ENCODE measurements at places on chromosomes 12 and 14.

DNA sequence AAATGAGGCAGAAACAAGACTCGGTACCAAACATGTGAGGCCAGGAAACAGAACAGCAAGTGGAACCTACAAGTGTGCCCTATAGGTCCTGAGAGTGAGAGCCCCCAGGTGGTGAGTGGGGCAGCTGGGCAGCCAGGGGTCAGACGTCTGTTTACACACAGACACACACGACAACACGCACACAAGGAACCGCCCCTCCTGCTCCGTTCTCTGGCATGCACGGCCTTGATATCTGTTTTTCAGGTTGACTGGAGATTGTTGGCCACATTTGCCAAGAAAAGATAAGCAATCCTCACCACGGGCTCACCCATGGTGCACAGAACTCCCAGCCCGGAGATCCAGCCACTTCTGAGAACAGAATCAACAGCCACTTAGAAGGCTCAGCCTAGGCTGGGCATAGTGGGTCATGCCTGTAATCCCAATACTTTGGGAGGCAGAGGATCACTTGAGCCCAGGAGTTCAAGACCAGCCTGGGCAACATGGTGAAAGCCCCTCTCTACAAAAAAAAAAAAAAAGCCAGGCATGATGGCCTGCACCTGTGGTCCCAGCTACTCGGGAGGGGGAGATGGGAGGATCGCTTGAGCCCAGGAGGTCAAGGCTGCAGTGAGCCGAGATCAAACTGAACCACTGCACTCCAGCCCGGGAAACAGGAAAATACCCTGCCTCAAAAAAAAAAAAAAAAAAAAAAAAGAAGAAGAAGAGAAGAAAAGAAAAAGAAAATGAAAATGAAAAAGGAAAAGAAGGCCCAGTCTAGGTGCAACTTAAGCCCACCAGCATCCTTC lies 19.4 kb upstream of the EIF5 start:
- no peaks in the 10 kb centered on the region for H3K4me1 ChIP-seq
- no peak for DNase-seq
- H3K4me3 ChIP-seq = no peak overlapping the region
- no peak overlapping the region for H3K27ac ChIP-seq
- H3K36me3 ChIP-seq = no peaks in the 10 kb centered on the region

- no peak overlapping the region for H3K4me3 ChIP-seq
- H3K36me3 ChIP-seq = no peaks in the 10 kb centered on the region
- no peaks in the 10 kb centered on the region for H3K27me3 ChIP-seq
- no peak for DNase-seq
Measured at GRCh38 chr12:25500651-25501050, 52.4 kb downstream of the LMNTD1 start.

- H3K4me3 ChIP-seq = no peak overlapping the region
- H3K27me3 ChIP-seq = peaks cover 7% of the 10 kb centered on the region
- DNase-seq = no peak
- H3K36me3 ChIP-seq = no peaks in the 10 kb centered on the region
- no peaks in the 10 kb centered on the region for H3K4me1 ChIP-seq
- H3K27ac ChIP-seq = no peak overlapping the region
Measured at GRCh38 chr12:38154096-38155019, 162.2 kb upstream of the ALG10B start.

GRCh38 chr12:91627225-91627624 lies 444.6 kb upstream of the DCN start:
- H3K36me3 ChIP-seq = no peaks in the 10 kb centered on the region
- no peak overlapping the region for H3K4me3 ChIP-seq
- no peaks in the 10 kb centered on the region for H3K27me3 ChIP-seq
- H3K4me1 ChIP-seq = no peaks in the 10 kb centered on the region
- no peak for DNase-seq

DNA sequence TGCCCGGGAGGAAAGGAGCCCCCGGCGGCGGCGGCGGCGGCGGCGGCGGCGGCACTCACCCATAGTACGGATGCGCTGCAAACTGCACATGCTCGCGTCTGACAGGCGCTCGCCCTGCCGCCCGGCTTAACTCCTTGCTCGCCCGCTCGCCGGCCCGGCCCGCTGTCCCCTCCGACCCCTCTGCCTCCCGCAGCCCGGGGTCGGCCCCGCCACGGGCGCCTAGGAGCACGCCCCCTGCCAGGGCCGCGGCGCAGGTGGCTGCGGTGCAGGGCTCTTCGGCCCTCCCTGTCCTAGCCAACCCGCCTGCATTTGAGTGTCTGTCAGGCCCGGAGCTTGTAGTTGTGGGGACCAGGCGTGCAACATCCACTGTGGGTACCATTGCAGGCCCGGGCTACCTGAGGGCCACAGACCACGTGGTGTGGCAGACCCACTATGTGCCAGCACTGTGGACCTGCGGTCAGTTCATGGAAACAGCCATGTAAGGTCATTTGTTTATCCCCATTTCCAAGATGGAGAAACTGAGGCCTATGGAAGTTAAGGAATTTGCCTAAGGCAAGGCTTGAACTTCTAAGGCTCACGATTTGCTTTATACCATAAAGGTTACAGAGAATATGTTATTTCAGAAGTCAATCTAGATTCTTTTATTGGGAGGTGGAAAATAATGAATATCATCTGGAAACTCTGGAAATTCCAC lies 17.6 kb upstream of the PLEKHH1 start:
- peaks cover 2% of the 10 kb centered on the region for H3K4me1 ChIP-seq
- no peaks in the 10 kb centered on the region for H3K36me3 ChIP-seq
- peak overlapping the region; percentile 43 for H3K27ac ChIP-seq

- no peaks in the 10 kb centered on the region for H3K36me3 ChIP-seq
- no peak overlapping the region for H3K27ac ChIP-seq
- no peak for DNase-seq
- no peaks in the 10 kb centered on the region for H3K4me1 ChIP-seq
- no peak overlapping the region for H3K4me3 ChIP-seq
- H3K27me3 ChIP-seq = no peaks in the 10 kb centered on the region
Measured at GRCh38 chr14:85088192-85088591, 441.8 kb upstream of the FLRT2 start.

GRCh38 chr14:92997343-92998061 lies 74.6 kb downstream of the CHGA start:
- H3K36me3 ChIP-seq = peaks cover 18% of the 10 kb centered on the region
- H3K27ac ChIP-seq = no peak overlapping the region
- no peak for DNase-seq
- H3K27me3 ChIP-seq = no peaks in the 10 kb centered on the region
- no peak overlapping the region for H3K4me3 ChIP-seq

- H3K27me3 ChIP-seq = no peaks in the 10 kb centered on the region
- peaks cover 21% of the 10 kb centered on the region for H3K36me3 ChIP-seq
- peak overlapping the region; percentile 65 for H3K4me3 ChIP-seq
- H3K27ac ChIP-seq = peak overlapping the region; percentile 45
Measured at GRCh38 chr14:101761881-101762529, 496 bp downstream of the PPP2R5C start.

- H3K27me3 ChIP-seq = peaks cover 49% of the 10 kb centered on the region
- H3K36me3 ChIP-seq = no peaks in the 10 kb centered on the region
- peaks cover 27% of the 10 kb centered on the region for H3K4me1 ChIP-seq
Measured at GRCh38 chr14:22824711-22825359, 4.9 kb upstream of the MRPL52 start.

DNA sequence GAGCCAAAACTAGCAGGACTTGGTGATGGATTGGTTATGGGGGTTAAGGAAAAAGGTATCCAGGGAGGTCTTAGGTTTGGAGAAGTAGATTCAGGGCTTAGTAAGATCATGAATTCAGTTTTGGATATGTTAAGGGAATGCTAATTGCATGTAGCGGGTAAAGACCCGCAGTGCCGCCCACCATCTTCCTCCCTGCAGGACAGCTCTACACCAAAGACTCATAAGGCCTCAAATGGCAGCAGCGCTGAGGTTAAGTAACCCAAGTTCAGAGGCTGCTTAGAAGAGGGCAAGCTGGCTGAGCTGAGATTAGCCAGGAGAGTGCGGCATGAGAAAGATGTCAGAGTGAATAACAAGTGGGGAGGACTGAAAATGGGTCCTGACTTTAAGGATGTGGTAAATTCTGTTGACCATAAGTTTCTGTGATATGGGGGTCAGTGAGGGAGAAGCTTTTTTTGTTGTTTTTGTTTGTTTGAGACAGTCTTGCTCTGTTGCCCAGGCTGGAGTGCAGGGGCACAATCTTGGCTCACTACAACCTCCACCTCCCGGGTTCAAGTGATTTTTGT lies 26.2 kb downstream of the RAD9B start:
- H3K27ac ChIP-seq = no peak overlapping the region
- H3K4me3 ChIP-seq = no peak overlapping the region
- no peaks in the 10 kb centered on the region for H3K36me3 ChIP-seq
- H3K4me1 ChIP-seq = no peaks in the 10 kb centered on the region
- no peak for DNase-seq
- H3K27me3 ChIP-seq = no peaks in the 10 kb centered on the region

DNA sequence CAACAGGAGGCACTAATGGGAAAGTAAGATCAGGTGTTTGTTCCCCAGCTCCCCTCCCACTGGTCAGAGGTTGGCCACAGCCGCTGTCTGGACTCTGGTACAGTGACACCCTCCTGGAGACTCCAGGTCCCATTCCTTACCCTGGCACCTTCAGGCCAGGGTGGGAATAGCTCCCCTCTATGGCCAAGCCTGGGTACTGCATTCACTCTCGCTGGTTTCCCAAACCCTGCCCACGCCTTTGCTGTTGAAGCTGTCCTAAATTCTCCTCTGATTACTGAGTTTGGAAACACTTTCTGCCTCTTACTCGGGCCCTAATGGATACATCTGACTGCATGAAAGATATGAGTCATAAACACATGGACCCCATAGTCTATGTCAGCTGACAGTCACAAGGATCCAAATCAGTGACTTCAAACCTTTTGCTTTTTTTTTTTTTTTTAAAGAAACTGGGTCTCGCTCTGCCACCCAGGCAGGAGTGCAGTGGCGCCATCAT lies 17.9 kb downstream of the HRK start:
- H3K36me3 ChIP-seq = no peaks in the 10 kb centered on the region
- H3K4me3 ChIP-seq = no peak overlapping the region
- no peak for DNase-seq
- peaks cover 20% of the 10 kb centered on the region for H3K27me3 ChIP-seq
- H3K27ac ChIP-seq = no peak overlapping the region

- no peak overlapping the region for H3K27ac ChIP-seq
- no peak overlapping the region for H3K4me3 ChIP-seq
- no peaks in the 10 kb centered on the region for H3K27me3 ChIP-seq
- no peak for DNase-seq
Measured at GRCh38 chr14:68767248-68767645, 25.6 kb downstream of the ZFP36L1 start.

- no peak overlapping the region for H3K27ac ChIP-seq
- H3K27me3 ChIP-seq = peaks cover 24% of the 10 kb centered on the region
- H3K4me1 ChIP-seq = no peaks in the 10 kb centered on the region
- no peak for DNase-seq
Measured at GRCh38 chr14:53946071-53946403, 10.6 kb downstream of the BMP4 start.

GRCh38 chr12:23781118-23781517 lies 168.4 kb downstream of the SOX5 start:
- no peaks in the 10 kb centered on the region for H3K36me3 ChIP-seq
- no peaks in the 10 kb centered on the region for H3K4me1 ChIP-seq
- DNase-seq = no peak
- H3K27ac ChIP-seq = no peak overlapping the region
- no peaks in the 10 kb centered on the region for H3K27me3 ChIP-seq

DNA sequence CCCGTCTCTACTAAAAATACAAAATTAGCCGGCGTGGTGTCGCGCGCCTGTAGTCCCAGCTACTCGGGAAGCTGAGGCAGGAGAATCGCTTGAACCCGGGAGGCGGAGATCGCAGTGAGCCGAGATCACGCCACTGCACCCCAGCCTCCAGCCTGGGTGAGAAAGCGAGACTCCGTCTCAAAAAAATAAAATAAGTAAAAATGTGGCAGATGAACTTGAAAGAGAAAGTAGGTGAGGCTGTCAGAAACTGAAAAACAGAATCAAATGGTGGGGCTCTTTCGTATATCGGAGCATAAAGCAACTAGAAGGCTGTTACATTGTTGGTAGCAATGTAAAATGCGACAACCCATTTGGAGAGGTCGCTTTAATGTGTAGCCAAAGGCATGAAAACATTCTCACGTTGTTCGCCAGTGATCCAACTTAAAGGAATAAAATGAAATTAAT lies 767 bp upstream of the CCNT1 start:
- H3K4me1 ChIP-seq = peaks cover 34% of the 10 kb centered on the region
- peak overlapping the region; percentile 76 for H3K4me3 ChIP-seq
- no peak for DNase-seq
- peak overlapping the region; percentile 91 for H3K27ac ChIP-seq
- no peaks in the 10 kb centered on the region for H3K27me3 ChIP-seq

- H3K27me3 ChIP-seq = no peaks in the 10 kb centered on the region
- H3K4me1 ChIP-seq = peaks cover 13% of the 10 kb centered on the region
Measured at GRCh38 chr12:96313606-96314005, 86.6 kb downstream of the CDK17 start.

DNA sequence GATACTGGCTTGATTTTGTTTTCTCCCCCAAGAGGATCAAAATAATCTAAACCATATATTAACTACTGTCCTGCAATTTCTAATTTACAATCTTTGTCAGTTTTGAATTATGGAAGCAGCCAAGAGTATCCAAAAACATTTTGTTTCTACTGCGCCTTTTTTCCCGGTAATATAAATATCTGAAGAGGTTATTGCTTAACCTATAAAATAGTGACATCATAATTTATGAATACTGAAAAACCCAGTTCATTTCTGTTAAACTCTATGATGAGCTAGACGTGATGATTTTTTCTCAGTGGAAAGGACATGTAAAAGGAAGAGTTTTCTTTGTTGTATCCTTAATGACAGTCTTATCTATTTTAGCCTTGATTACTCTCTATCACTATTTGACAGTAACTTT lies 3.2 kb upstream of the SSPN start:
- H3K4me3 ChIP-seq = no peak overlapping the region
- no peak for DNase-seq
- no peaks in the 10 kb centered on the region for H3K36me3 ChIP-seq
- peaks cover 2% of the 10 kb centered on the region for H3K4me1 ChIP-seq

DNA sequence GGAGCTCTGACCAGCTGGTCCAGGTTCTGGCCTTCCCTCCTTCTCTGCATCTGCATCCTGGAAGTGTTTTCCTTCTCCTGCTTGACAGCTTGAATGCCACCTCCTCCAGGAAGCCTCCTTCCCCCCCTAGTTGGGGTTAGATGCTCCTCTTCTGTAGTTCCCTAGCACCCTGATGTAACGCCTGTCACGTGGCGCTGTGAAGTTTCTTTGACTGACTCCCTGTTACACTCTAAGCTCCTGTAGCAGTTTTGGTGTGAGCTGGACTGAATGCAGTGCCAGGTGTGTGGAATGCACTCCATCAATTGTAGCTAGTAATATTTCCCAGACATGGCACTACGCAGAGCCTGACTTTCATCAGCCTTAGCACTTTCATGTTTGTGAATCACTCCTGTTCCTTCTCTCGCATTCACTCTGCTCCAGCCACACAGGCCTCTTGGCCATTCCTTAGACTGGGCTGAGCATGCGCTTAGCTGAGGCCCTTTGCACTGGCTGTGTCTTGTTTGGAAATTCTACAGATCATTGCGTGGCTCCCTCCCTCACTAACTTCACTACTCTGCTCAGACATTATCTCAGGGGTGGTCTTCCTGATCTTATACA lies 2.1 kb upstream of the FAIM2 start:
- H3K4me3 ChIP-seq = no peak overlapping the region
- H3K4me1 ChIP-seq = peaks cover 15% of the 10 kb centered on the region
- H3K27me3 ChIP-seq = peaks cover 34% of the 10 kb centered on the region
- no peak for DNase-seq
- no peaks in the 10 kb centered on the region for H3K36me3 ChIP-seq
- no peak overlapping the region for H3K27ac ChIP-seq
